Activated naive CD8-positive, alpha-beta T cell treated with anti-CD3 and anti-CD28 coated beads, Interleukin-2, amount 50 U/mL, for 24 hours (primary cell): ENCODE measurements at places on chromosomes 1 and 21.
A peak's percentile ranks its signal among the peaks of the same experiment; 100 is the strongest.

DNA sequence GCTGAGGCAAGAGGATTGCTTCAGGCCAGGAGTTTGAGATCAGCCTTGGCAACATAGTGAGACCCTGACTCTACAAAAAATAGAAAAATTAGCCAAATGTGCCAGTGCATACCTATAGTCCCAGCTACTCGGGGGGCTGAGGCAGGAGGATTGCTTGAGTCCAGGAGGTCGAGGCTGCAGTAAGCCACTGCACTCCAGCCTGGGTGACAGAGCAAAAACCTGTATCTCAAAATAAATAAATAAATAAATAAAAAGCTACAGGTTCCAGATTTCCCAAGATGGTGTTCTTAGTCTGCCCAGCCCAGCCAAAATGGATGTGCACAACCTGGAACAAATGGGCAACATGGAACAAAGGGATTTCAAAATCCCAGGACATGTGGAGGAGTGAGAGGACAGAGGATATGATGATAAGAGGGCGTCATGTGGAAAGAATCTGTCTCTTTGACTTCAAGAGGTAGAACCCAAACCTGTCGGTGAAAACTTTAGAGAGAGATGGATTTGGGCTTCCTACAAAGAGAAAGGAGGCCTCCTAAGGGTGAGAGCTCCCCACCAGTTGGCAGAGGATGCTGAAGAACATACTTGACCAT lies 3.2 kb downstream of the EDARADD start:
- DNase-seq: no peak

DNA sequence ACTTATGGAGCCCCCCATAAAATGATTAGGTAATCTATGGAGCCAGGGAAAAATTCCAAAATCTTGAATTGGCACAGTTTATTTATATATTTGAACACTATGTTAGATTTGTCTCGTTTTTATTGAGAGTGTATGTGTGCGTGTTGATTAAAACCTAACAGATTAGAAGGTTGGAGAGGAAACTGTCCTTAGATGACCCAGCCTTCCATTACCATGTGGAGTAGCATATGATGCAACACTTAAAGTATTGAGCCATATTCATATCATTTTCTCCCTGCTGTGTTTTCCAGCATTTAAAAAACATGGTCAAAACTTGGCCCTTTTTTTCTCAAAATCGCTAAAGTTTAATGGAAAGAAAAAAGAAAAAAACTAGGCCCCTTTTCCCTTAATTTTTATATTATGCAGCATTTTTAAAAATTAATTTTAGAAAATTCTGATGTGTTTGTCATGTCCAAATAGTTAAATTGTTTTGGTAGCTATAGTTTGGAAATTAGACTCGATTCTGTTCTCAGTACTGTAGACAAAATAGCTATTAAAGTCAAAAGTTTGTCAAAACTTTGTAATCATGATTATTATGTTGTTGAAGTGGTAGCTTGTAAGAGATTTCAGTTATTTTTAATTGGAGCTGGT lies 2.3 kb downstream of the LRRC8D start:
- no peak for DNase-seq

DNA sequence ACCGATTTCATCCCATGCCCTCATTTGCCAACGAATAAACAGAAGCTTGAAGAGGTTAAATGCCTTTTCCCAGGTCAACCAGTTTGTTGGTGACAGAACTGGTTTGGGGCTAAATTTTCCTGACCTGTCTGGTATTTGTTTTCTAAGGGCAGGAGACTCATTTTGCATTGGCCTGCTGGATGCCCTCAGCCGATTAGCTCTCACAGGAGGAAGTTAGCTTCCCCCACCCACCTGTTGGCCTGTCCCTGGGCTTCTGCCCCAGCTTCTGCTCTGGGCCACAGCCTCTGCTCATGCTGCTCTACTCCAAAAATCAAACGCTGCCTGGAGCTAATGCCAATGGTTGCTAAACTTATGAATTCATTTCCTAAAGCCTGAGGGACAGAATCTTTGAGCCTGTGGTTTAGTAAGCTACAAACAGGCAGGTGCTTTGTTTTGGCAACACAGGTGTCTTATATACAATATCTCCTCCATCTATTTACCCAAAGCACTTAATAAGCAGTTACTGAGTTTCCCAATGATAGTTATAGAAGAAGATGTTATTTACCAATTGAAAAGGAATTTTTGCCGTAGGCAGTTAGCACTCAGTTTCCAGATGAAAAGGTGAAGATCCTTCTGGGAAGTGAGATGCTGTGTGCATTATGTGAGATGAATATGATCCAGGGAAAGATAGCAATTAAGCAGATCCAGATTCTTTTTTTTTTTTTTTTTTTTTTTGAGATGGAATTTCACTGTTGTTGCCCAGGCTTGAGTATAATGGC lies 82.3 kb downstream of the TM2D1 start:
- DNase-seq: no peak

DNA sequence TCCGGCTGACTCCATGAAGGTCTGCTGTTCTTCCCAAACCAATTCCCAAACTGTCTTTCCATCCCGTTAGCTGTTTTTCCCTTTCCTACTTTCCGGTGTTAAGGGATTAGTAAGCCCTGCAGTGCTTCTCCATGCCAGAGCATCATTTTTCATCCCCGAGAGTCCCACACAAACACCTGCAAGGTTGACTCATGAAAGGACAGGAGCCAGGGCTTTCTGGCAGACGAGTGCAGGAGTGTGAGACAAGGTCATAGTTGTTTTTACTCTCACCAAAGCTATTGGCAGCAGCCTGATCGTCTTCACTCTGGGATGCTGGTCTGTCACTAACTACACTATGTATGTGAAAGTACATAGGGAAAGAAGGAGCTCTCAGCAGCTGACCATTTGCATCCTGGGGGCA lies 10.2 kb upstream of the BECN2 start:
- no peak for DNase-seq

- no peak for DNase-seq
Measured at GRCh38 chr1:229411434-229412055, 22.3 kb downstream of the ACTA1 start.

- DNase-seq: no peak
Measured at GRCh38 chr1:183302452-183303322, 115.5 kb downstream of the NMNAT2 start.

GRCh38 chr1:209652873-209653401 lies 712 bp upstream of the LAMB3 start:
- peak; percentile 70 for DNase-seq

DNA sequence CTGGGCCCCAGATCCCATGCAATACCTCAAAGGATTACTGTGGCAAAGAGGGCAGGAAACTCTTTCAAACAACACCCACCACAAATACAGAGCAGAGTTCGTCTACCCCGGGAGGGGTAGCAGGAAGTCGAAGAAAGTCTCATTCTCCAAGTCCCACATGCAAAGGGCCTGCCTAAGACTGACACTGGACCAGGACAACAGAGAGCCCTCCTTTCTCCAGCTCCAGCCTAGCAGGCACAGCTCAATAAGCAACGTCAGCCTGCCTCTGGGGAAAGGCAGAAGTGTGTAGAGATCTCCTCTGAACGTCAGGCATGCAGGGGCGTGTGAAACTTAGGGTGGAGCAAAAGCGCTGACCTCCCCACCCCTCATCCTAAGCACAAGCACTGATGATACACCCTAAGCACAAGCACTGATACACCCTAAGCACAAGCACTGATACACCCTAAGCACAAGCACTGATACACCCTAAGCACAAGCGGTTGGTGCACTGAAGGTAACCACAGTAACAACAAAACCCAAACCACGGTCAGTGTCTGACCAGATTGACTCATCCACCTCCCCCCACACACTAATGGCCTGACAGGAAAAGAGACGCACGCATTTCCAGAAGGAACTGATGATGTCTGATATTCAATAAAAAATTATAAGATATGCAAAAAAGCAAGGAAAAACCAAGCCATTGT lies 1.3 kb downstream of the KRTAP12-3 start:
- no peak for DNase-seq

DNA sequence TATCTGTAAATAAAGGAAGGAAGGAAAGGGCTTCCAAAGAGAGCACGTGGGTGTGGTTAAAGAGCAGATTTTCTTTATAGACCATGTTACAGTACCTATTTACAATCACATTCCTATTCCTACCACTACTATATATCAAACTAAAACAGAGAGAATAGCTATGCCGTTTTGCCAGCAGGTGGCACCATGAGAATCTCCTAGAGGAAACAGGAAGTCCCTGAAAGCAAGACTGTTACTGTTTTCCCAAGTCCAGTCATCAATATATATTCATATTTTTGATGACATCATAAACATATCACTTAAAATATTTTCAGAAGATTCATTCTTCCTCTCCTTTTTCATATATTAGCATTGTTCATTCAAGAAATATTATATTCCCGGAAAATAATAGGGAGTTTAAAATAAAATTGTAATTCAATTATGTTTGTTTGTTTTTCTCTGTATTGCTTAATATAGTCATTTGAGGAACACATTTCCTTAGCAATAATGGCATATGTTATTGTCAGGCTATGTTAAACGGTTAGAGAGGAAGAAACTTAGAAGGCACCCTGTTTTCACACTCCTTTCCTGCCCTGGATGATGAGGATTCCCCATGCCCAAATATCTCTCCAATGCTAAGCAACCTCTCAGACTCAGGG lies 6.6 kb downstream of the CCDC190 start:
- peak; percentile 56 for DNase-seq

- no peak for DNase-seq
Measured at GRCh38 chr1:240909701-240910457, 297.9 kb upstream of the GREM2 start.

DNA sequence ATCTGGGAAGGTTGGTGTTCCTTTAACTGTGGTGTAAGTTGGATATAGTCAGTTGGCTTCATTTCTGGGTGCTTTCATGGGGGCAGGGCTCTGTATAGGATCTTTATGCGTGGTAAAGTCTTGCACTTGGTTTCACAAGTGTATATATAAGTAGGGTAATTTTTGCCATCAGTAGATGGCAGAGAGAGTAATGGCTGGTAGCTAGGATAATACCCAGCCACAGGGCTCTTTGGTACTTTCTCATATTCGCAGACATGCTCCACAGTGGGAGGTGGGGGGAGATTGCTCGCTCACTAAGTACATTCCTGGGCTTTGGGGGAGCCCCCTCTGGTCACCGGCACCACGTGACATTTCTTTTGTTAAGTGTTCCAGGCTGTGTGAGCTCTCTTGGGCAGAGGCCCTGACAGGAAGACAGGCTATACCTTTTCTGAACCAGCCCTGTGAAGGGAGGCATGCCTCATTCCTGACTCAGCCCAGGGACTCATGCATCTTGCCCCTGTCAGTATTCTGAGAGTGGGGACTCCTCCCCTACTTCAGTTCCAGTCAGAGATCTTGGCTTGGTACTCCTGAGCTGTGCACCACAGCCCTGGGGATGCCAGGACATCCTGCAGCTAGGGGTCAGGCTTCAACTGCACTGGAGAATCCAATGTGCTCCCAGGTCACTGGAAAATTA lies 37.6 kb downstream of the FCRL2 start:
- DNase-seq: no peak

DNA sequence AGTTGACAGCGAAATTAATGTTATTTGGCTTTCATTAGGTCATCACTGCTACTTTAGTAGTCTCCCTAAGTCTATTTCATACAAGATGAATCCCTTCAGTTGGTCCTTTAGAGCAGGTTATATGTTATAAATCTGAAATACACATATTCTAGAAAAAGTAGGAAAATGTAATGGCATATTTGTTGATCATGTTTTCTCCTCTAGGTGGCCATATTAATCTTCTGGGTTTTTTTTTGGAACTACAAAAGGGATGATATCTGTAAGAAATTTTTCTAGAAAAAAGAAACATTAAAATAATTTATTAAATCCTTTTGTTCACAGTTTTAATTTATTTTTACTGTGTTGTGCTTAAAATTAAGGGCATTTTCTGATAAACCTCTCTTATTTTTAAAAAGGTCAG lies 87.9 kb downstream of the SYT14 start:
- no peak for DNase-seq

DNA sequence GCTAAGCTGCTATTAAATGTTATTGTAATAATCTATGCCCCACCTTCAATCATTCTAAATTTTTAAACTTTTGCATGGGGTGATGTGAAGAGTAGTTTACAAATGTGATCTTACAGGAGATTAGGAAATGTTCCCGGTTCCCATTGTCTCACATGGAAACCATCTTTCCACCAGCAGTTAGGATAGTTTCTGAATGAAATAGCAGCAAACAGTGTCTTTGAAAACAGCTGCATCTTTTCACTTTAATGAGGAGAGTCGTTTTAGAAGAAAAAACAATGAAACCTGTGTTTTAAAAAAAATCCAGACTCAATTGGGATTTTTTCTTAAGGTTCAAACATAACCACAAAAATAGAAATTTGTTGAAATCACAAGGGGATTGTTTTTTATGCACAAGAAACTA lies 134.2 kb downstream of the TLR5 start:
- DNase-seq: no peak

GRCh38 chr1:182616130-182617013 lies 12.2 kb upstream of the RGS16 start:
- DNase-seq: peak; percentile 87

- no peak for DNase-seq
Measured at GRCh38 chr21:45724345-45724961, 80.9 kb downstream of the PCBP3 start.

- DNase-seq: no peak
Measured at GRCh38 chr1:17276568-17276967, 27.7 kb downstream of the PADI3 start.

- DNase-seq: no peak
Measured at GRCh38 chr21:44370786-44371410, 17.5 kb downstream of the TRPM2 start.

DNA sequence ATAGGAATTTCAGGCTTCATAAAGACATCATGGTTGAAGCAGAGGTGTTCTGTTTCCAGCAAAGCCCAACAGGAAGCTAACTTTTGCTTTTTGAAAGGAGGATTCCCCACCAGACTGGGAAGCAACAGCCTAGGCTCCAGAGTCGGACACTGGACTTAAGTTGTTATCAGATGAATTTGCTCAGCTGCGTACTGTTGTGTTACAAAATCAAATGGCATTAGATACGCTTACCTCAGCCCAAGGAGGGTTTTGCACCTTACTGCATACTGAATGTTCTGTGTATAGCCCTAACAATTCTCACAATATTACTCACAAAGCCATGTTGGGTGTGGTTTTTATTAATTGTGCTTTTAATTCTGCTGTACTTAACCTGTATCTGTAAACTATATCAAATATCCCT lies 547 bp upstream of the CHIA start:
- no peak for DNase-seq

GRCh38 chr1:191579019-191579418 lies 579.2 kb upstream of the RGS18 start:
- no peak for DNase-seq

DNA sequence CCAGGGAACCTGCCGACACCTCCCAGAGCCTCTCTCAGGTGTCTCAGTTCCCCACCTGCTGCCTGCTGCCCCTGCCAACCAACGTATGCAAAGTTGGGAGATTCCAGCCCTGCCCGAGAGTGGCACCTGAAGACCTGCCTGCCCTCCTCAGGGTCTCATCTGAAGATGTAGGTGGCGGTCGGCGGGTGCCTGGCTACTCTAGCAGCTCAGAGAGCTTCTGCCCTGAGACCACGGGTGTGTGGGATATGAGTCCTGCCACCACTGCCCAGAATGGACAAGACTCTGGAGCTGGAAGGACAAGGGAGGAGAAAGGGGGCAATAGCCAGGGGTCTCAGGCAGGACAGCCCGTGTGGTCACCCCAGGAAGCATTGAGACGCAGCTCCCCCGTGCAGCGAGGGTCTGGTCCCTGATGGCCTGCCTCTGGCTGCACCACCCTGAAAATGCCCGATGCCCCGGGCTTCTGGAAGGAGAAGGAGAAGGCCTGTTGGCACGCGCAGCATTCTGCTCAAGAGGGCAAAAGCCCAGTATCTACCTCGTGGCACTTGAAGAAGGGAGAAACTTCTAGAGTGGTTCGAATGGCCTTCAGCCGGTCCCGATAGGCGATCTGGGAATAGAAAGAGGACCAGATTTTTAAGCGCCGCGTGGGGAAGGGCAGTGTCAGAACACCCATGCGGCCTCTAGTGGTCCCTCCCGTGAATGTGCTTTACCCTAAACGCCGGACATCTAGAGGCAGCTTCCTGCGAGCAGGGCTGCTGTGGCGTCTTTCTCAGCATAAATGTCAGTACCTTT lies 88.8 kb downstream of the STUM start:
- DNase-seq: no peak
